Substantia nigra (tissue), 51 donors: ENCODE measurements at places on chromosomes 5 and 9.

DNA sequence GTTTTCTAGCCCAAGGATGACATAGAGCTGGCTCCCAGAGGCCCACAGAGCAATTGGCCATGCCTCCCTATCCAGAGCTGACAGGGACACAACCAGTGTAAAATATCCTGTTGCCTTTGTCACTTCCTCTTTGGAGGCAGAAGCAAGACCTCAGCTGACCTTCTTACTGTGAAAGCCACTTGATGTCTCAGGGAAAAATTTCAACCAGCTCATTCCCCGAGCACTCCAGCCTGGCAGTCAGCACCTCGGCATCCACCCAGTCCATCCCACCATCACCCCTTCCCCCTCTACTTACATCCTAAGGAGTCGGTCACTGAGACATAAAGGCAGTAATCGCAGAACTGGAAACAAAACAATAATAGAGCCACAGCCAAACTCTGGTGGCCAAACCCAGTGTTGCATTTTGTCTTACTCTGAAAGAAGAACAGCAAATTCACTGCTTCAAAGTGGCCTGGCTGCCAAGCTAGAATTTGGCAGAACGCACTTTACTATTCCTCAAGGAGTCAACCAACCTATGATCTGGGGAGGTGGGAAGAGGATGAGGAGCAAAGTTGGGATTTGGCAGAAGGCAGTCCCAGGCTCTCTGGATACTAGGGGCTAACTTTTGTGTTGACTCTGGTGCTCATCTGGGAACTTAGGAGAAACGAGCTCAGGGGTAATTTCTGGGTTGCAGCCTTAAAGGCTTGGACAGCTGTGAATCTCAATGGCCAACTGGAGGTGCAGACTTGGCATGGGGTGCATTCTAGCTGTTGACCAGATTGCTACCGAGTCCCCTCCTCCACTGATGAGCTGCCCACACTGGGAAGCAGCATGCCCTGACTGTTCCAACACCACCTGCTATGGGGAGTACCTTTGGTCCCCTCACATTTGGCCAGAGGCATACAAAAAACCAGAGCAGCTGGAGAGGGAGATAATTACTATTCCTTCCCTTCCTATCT is 13.6 kb downstream of the NIPAL4 start:
- no peak for DNase-seq

DNA sequence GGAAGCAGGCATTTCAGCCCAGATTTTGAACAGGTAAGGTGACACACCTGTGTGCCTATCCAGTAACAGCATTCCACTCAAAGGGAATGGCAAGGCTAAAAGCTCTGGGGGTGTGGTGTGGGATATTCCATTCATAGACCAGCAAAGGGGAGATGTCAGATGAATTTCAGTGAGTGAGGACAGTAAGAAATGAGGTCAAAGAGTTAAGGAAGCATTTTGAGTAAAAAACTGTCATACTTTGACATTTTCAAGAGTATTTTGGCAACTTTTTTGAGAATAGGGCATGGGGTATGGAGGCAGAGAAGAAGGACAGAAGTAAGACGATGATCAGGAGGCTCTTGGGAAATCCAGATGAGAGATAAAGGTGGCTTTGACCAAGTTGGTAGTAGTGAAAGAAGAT is 2.2 kb upstream of the ELOVL7 start:
- DNase-seq, result no peak

GRCh38 chr5:169253071-169253470 is 47.9 kb downstream of the SLIT3 start:
- DNase-seq, result no peak

DNA sequence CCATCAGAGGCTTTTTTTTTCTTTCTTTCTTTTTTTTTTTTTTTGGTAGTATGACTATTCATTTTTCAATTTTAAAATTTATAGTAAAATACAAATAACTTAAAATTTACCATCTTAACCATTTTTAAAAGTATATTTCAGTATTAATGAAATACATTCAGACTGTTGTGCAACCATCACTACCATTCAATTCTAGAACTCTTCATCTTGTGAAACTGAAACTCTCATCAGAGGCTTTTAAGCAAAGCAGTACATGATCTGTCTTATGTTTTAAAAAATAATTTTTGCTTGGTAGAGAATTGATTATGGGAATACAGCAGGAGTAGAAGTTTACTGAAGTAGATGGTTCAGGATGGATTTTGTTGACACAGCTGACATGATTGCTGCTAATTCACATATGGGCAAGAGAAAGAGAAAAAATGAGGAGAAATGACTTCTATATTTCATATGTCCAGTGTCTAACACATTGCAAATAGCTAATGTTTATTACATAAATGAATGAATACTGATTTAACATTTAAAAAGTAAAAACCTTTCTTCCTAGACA is 13.4 kb downstream of the ELOVL7 start:
- no peak for DNase-seq

DNA sequence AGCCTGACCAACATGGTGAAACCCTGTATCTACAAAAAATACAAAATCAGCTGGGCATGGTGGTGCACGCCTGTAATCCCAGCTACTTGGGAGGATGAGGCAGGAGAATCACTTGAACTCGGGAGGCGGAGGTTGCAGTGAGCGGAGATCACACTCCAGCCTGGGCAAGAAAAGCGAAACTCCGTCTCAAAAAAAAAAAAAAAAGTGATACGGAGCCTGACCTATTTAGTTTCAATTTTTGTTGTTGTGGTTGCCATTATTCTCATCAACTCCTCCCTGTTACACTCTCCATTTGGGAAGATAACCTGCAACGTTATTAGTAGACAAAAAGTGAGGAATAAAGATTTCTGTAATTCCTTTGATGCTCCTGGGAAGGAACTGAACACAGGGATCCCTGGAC is 1.3 kb downstream of the STOM start:
- no peak for DNase-seq

- DNase-seq, result no peak
Measured at GRCh38 chr5:80216096-80216495, 39.8 kb downstream of the SERINC5 start.

DNA sequence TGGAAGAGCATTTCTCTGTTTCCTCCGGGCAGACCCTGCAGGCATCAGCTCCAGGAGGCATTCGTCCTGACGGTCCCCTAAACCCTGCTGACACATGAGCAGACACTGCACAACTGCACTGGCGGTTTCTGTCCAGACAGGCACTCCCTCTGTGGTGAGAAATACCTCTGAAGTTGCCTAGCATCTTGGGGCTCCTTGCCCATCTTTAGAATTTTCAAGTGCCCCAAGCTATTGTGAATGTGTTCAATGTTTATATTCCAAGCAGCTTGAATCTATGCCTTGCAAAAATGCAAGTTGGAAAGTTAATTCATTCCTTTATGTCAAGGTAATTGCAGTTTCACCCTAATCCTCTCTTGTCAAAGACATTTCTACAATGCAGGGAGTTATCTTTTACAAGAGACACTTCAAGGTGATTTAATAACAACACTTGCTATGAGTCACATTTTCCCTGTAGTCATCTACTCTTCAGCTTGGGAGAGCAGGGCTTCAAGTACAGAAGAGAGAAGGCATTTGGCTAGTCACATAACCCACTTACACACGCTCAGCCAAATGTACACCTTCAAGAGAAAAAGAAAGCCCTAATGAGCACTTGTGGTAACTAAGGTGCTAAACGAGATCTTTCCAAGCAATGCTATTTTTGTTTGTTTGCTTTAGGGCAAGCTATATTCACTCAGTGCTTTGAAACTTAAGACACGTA is 302.5 kb downstream of the MLLT3 start:
- DNase-seq, result no peak

DNA sequence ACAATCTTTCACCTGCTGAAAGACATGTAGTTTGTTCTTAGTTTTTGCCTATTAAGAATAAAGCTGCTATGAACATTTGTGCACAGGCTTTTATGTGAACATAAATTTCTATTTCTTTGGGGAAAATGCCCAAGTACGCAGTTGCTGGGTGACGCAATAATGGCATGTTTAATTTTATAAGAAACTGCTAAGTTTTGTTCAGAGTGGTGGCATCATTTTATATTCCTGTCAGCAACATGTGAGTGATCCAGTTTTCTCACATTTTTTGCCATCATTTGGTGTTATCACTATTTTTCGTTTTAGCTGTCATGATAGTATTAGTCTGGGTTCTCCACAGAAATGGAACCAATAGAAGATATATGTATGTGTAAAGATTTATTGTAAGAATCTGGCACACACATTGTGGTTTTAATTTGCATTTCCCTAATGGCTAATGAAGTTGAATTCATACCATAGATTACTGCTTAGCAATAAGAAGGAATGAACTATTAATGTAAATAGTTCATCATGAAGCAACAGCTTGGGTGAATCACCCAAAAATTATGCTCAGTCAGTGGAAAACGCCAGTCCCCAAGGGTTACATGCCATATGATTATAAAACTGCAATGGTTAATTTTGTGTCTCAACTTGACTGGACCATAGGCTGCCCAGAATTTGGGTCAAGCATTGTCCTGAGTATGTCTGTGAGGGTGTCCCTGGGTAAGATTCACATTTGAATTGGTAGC is 358.6 kb downstream of the MSX2 start:
- no peak for DNase-seq

DNA sequence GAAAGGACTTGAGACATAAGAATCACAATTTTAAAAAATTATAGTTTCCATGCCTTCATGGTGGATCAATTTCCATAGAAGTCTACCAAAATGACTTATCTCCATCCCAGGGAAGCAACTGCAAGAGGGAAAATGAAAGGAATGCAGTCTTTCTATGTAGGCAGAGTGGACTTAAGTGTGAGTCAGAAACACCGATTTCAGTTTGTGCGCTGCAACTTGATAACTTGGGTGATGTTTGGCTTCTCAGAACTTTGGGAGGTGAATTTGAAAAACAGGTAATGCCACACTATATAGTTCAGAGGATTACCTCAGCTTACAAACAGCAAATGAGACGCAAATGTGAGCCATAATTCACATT is 708 bp upstream of the CSNK1G3 start:
- no peak for DNase-seq

GRCh38 chr5:9376363-9377117 is 169.3 kb downstream of the SEMA5A start:
- no peak for DNase-seq

DNA sequence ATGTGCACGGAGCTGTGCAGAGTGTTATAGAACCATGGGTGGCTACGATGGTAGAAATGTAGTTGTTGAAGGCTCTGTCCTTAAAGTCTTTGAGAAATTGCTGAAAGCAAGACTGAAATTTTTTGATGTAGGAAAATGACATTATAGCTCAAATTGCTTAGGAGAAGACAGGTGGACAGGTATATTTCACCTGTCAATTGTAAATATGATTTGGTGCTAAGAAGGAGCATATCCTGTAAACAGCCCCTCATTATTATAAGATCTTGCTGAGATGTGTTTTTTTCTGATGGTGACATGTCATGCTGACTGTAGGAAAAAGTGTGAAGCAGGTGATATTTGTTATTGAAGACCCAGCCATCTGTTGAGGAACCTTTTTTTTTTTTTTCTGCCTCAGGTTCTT is 377.9 kb downstream of the PSAT1 start:
- DNase-seq, result no peak

DNA sequence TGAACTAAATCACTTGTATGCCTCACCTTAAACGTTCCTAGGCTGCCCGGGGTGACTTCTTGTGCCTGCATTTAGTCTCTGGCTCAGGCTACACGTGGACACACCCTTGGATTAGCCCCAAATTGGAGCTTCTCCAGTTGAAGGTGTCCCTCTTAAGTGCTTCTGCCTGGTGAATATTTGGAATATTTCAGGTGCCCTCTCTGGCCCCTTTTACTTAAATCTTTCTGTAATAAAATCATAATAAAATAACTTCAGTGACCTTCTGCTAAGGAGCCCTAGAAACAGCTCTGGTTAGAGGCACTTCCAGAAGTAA is 74.3 kb upstream of the KLF9 start:
- no peak for DNase-seq

- no peak for DNase-seq
Measured at GRCh38 chr5:168085261-168086031, 206.0 kb upstream of the WWC1 start.

- no peak for DNase-seq
Measured at GRCh38 chr5:25955337-25955736, 1083.0 kb downstream of the CDH9 start.

DNA sequence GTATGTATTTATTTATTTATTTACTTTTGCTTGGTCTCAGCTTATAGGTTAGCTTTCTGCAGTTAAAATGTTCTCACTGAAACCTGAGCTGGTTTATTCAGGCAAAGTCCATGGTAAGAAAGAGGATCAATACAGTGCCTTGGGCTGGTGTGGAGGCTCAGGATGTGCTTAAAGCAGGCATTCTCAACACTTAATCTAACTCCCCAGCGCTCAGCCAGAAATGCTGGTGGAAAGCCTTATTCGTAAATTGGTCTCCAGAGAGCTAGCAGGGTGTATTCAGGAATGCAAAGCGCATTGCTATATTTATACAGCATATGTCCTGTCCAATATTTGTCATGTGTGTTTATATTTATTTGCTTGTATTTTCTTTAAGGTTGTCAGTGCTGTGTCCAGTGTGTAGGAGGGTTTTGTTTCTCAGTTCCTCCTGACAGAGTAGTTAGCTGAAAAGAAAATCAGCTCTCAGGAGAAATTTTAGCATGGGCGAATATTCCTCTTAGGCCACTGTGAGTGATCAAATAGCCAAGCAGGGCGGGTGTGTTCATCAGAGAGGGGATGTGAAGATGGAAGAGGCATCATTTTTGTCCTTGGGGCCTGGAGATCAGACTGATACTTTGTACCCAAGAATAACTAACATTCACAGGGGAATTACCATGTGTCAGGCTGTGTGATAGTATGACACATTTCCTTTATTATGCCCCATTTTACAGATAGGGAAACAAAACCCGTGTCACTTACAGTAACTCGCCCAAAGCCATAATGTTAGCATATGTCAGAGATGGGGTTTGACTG is 65.8 kb downstream of the DOCK2 start:
- DNase-seq, result no peak

DNA sequence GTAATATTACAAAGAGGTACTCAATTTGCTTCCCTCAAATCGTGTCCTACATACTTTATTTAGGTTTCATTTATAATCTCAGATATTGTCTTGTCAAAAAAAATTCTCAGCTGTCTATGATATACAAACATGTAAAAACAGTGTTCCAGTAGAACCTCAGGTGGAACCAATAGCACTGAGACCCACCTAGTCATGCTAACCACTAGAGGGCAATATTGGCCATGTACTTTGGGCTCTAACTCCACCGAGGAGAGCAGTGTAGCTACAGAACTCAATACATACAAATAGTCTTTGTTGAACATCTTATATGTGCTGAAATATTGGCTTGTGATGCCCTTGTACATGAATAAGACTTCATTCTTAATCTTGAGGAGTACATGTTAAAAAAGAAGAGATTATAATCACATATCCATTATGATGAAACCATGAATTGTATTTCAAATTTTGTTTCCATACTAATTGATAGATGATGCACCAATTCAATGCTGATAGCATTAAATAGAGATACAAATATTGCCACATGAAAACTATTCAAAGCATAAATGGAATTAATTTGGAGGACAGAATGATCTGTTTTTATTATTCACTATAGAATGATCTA is 71.2 kb upstream of the CNTLN start:
- DNase-seq, result no peak

GRCh38 chr9:122402403-122402871 is 31.6 kb downstream of the PTGS1 start:
- DNase-seq, result no peak

DNA sequence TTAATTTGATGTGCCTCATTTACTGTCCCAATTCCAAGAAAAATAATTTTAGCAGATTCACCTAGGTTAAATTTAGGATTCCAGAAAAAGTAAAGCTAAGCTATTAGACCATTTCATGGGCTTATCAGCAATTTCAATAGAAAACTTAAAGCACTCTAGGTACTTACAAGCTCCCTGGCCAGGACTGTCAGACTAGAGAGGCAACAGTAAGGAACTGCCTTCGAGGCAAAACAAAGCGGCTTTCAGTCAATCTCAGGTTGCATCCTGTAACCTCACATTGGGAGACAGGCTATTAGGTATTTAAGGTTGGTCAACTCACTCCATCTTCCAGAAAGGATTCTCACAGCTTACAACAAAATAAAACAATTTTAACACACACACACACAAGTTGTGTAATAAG is 48.7 kb upstream of the FSD1L start:
- no peak for DNase-seq
